ENCODE measurements at places on chromosomes 2 and 18.

DNA sequence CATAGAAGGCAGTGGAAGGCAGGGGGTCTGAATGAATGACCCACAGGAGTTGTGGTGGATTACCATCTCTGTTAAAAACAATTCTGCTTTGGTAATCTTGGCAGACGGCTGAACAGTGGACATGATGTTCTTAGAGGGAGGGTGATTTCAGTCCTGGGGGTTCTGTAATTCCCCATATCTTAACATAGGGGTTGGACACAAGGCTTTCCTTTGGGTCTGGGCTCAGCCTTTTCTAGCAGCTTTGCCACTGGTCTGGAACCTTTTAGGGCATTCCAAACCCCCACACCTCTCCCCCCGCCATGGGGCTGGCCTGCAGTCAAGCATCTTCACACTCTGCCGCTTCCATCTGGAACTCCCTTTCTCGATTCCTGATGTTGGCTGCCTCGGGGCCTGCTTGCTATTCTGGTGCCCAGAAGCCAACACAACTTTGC is 50.3 kb downstream of the RPL37A start:
- no peak for DNase-seq

- no peak for DNase-seq
Observed at GRCh38 chr18:60134806-60135205, 235.0 kb downstream of the PMAIP1 start.

- no peak for DNase-seq
Observed at GRCh38 chr2:62038975-62039771, 133.7 kb downstream of the COMMD1 start.

DNA sequence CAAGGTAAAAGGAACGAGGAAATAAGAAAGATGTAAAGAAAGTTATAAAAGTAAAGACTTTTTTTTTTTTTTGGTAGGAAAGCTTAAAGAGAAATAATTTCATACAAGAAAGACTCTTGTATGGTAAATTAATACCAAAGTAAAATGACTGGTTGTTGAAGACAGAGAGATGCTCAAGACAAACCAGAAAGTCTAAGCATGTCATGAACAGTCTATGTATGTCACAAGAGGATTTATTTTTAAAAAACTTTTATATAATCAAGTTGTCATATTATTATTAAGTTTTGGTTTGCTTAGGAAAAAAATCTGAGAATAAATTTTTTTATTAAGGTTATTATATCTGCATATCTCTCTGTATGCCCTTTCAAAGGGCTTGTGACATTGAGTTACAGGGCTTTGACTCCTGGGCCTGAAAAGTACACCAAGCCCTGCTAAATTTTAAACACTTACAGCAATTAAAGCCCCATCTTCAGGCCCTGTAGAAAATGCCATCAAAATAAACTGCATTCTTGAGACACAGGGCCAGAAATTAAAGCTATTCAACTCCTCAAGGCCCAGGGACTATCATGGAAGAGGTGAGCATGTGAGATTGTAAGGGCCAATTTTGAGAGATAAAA is 10.9 kb upstream of the SGPP2 start:
- DNase-seq, result no peak

GRCh38 chr2:108268001-108268400 is 20.7 kb upstream of the SULT1C2 start:
- peak; percentile 13 for DNase-seq

- no peak for DNase-seq
Observed at GRCh38 chr2:173590276-173590861, 235.7 kb downstream of the CDCA7 start.

DNA sequence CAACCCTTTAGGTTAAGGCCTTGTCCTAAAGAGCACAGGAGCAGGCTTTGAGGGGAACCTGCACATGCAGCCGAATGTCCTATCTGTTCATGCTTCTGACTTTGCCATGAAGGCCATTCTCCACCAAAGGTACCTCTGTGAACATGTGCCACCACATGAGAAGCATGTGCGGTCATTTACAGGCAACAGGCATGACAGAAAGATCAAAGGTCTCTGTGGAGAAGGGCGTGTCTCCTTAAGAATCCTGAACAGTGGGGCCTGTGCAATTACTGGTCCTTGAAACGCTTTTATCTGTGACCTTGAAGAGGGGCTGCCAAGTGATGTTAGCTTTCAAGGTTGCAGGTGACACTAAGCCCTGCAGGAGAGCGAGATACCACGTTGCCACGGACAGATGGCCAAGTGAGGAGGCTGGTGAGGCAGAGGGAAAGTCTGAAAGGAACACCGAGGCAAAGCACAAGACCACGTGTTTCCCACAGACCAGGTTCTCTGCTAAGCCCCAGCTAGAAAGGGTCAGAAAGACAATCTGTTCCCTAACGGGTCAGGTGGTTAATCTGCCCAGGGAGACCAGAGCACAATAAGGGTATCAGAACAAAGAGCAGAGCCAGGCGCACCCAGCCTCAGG is 19.5 kb upstream of the POMC start:
- DNase-seq, result peak; percentile 62

DNA sequence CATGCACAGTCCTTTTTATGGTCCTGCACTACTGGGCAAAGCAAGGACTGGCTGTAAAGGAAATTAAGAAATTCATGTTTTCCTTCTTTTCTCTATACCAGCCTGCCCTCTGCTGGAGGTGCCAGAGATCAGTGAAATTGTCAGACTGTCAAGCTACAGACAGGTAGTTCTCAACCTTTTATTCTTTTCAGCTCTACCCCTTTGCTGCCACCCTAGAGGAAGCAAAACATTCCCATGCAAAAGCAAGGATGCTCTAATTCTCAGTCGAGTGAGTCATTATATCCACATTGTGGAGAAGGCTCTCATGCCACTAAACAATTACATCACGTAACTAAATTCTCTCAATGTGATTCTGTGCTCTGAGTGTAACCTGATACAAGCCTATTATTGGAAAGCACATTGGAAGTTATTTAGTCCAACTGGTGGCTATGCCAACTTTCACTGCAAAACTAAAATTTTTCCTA is 25.0 kb upstream of the RAPGEF4 start:
- peak; percentile 88 for DNase-seq

GRCh38 chr2:164073101-164074074 is 337.6 kb upstream of the FIGN start:
- no peak for DNase-seq

- peak; percentile 8 for DNase-seq
Observed at GRCh38 chr18:43620936-43621335, 343.6 kb upstream of the SYT4 start.

GRCh38 chr2:187916799-187917198 is 362.6 kb upstream of the TFPI start:
- no peak for DNase-seq

DNA sequence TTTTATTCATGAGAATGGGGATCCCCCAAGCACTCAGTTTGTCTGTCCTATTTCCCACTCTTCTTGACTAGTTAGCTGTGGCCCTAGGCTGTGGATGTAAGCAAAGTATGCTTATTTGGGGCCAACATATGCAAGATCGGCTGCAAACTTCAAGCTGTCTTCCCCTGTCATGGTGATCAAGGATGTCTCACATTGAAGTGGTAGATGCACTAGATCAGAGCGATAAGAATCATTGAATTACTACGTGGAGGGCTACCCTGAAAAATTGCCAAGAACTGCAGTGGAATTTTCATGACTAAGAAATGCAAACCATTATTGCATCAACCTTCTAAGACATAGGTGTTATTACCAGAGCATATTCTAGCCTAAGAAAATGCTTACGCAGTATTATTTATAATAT is 527.4 kb downstream of the RNF144A start:
- no peak for DNase-seq

GRCh38 chr18:44838971-44839666 is 158.4 kb downstream of the SETBP1 start:
- peak; percentile 5 for DNase-seq

GRCh38 chr2:149741646-149742045 is 154.1 kb upstream of the MMADHC start:
- DNase-seq, result peak; percentile 89

DNA sequence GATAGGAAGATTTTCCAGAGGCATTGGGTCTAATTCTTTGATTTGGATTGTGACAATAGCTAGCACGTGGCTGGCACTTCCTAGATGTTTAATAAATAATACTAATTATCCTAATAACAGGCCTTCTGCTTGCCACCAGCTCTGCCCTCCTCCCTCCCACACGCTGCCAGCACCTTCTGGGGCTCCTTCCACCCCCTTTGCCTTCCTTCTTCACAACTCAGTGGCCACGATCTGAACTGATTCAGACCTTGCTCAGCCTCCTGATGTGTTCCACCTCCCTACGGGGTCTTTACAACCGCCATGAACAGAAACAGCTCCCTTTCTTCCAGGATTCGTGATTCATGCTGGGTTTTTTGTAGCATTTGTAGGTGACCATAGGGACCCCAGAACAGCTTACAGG is 310.3 kb upstream of the HS6ST1 start:
- no peak for DNase-seq

- DNase-seq, result no peak
Observed at GRCh38 chr2:230899786-230900185, 25.3 kb downstream of the GPR55 start.

- DNase-seq, result peak; percentile 51
Observed at GRCh38 chr2:42957109-42957860, 164.9 kb upstream of the HAAO start.

- DNase-seq, result no peak
Observed at GRCh38 chr2:220129391-220129790, 502.0 kb downstream of the SLC4A3 start.

DNA sequence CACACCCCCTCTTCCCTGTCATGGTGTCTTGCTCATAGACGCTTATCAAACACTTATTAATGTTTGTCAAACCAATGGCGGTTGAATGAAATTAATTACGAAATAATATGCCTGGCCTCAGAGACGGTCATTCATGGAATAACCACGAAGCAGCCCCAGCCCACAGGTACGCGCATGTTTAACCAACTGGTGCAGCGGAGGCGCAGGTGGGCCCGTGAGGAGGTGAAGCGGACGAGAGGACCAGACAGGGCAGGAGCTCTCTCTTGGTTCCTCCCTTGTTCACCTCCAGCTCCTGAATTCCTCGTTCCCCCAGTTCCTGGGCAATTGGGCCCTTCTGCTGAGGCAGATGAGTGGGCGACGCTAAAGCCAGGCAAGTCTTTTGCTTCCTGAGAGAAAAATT is 169.8 kb downstream of the TNS1 start:
- no peak for DNase-seq

All from SW480 (cell line).